MV-4-11 (cell line): ENCODE measurements at places on chromosomes 11 and 22.
A peak's percentile ranks its signal among the peaks of the same experiment; 100 is the strongest.

DNA sequence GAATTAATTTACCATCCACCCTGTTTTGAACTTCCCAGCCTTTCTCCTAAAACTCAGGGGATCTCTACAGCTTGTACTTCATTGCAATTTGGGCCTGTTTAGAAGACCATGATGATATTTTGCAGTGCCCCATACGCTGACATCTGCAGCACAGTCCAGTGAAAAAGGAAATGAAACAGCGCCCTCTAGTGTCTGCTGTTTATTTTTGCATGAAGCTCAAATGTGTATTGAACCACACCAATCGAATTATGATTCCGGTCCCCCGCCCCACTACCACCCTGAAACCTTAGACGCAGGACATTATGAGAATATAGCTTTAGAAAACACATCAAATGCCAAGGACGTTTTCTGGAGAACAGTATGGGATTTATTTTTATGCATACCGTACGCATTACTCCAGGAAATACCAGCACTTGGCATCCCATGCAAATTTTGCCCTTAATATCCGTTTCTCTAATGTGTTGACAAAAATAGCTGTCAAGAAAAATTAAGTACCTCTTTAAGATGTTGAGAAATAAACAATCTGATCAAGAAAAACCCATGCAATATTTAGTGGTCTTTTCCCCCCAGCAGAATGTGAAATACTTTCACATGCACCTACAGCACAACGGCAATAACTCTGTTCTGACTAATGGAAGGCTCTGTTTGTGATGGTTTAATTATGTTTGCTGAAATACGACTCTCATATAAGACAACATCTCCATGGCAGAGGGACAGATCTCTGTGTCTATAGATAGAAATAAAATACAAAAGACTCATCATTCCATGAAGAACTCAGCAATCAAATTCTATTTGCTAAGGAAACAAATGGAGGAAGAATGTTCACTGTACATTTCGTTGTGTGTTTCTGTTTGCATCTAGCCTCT, 93.9 kb downstream of the TECTA start:
- peak; percentile 44 for DNase-seq

- no peak for DNase-seq
These were observed 21.7 kb upstream of the RAPSN start for GRCh38 chr11:47470671-47471070.

GRCh38 chr22:23031786-23032185, 38.5 kb upstream of the GNAZ start:
- DNase-seq: no peak

DNA sequence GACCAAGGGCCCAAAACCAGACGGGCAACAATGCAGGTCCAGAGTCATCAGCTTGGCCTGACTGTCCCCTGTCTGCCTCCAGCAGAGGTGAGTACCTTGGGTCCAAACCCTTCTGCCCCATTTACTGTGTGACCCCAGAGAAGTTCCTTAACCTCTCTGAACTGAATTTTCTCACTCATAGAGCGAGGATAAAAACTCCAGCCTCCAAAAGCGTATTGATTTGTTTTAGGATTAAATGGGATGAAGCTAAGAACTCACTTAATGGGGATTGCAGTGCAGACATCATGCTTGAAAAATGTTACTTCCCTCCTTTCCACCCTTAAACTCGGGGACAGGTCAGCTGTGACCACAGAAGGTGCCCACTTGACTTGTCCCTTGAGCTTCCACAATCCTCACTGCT, 22.6 kb downstream of the IGLL1 start:
- DNase-seq: no peak

DNA sequence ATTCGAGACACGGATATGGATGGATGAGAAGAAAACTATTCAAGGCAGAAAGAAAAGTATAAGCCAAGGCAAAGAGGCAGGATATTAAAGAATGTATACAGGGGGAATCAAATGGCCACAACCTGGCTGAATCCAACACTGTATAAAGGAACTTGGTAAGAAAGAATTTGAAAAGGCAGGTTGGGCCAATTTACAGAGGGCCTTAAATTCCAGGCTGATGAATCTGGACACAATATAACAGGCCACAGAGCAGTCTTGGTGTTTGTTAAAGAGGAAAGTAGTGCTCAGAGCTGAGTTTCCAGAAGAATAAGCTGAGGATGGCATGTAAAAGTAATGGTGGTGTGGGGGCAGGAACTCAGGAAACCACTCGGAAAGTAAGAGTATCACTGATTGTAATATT, 72.3 kb upstream of the POU2AF2 start:
- no peak for DNase-seq

DNA sequence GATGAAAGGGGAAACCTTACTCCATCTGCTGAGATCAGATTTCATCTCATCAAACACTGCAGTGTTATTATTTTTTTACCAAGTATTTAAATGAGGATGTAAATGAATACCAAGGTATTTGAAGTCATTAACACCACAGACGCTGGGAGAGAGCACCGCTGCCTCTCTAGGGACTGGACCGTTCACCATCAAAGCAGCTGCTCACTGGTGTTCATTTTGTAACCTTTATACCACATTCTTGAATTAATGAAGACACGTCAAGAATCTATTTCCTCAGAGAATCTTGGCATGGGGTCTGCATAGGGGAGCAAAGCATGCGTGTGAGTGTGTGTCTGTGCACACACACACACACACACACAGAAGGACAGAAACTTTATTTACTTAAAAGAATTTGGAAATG, 15.6 kb downstream of the SIAE start:
- DNase-seq: no peak

DNA sequence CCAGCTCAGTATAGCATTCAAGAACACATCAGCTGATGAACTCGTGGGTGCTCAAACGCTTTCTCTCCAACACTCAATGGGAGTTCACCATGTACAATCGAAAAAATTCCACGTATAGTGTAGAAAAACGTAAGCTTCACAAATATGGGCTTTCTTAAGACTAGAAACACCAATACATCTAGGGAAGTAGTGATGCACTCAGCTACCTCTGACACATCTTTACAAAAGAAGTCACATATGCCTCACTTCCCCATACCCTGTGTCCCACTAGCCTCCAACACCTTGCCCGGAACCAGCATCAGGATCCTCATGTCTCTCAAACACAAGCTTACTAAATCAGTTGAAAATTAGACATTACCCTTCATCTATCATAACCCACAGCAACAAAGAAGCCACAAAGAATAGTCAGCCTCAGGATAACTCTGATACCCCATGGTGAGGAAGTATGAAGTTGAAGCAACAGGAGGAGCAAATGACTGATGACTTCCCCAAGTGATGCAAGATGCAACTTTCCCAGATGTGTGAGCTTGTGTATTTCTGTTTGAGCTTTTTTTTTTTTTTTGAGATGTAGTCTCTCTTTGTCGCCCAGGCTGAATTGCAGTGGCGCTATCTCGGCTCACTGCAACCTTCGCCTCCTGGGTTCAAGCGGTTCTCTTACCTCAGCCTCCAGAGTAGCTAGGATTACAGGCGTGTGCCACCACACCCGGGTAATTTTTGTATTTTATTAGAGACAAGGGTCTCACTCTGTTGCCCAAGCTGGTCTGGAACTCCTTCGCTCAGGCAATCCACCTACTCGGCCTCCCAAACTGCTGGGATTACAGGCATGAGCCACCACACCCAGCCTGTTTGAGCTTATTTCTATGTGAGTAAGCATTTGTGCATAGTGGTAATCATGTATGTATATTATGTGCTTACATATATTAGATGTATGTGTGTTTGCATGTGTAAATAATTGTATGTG, 8.5 kb upstream of the DENND5A start:
- peak; percentile 97 for DNase-seq

- peak; percentile 47 for DNase-seq
These were observed 15.5 kb upstream of the RAC2 start for GRCh38 chr22:37259540-37260029.

GRCh38 chr22:25139062-25139461, 60.6 kb upstream of the CRYBB3 start:
- no peak for DNase-seq

DNA sequence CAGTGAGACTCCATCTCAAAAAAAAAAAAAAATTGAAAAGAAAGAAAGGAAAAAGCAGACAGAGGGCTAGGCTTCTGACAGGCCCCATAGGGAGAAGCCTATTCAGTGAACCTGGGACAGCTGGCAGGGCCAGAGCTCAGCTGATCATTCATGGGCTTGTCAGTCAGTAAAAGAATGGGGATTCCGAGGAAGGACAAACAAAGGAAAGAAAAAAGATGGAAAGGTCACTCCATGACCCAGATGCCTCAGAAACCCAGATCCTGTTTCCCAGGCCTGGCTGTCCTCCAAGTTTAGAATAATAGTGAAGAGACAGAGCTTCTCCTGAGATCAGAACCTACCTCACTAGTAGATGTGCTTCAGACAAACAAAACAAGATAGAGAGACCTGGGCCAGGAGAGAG, 34.3 kb upstream of the ASPHD2 start:
- no peak for DNase-seq

DNA sequence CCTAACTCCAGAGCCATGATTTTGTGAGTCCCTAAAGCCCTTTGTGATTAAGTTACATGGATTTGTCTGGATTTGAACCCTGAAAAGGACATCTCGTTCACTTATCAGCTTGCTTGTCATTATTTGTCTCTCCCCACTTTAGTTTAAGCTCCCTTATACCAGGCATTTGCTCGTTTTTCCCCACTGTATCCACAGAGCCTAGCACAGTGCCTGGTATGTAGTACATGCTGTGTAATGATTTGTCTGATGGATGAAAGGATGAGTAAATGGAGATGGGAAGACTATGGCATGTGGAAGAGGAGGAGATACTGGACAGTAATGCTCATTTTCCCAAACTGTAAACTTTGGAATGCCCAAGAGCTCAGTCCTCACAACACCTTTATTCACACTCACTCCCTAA, 9.2 kb upstream of the MCHR1 start:
- DNase-seq: no peak

DNA sequence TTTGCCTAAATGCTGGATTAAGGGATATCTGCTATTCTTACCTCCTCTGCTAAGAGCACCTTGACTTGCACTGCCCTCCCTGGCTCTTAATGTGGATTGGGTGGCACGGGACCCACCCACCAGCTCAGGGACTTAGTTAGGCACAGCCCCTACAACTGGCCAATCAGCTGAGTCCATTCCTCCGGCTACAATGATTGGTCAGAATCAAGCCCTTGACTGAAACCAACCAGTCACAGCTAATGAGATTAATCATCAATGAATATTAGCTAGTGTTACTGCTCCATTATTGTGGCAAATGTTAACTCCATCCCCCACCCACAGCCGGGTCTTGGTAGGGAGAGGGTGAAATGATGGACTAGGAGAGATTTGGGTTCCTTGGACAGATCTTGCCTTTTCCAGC, 328.0 kb downstream of the MN1 start:
- no peak for DNase-seq

DNA sequence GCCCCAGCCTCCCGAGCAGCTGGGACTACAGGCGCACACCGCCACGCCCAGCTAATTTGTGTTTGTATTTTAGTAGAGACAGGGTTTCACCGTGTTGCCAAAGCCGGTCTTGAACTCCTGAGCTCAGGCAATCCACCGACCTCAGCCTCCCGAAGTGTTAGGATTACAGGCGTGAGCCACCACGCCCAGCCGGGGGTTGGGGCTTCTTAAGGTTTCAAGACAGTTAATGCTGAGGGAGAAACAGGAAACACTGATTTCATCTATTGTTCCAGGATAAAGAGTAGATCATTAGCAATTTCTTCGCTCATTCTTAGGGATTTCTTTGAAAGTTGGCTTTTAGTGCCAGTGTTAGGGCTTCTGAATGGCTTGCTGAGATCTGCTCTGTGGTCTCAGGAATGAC, 21.2 kb upstream of the CLMP start:
- DNase-seq: no peak

DNA sequence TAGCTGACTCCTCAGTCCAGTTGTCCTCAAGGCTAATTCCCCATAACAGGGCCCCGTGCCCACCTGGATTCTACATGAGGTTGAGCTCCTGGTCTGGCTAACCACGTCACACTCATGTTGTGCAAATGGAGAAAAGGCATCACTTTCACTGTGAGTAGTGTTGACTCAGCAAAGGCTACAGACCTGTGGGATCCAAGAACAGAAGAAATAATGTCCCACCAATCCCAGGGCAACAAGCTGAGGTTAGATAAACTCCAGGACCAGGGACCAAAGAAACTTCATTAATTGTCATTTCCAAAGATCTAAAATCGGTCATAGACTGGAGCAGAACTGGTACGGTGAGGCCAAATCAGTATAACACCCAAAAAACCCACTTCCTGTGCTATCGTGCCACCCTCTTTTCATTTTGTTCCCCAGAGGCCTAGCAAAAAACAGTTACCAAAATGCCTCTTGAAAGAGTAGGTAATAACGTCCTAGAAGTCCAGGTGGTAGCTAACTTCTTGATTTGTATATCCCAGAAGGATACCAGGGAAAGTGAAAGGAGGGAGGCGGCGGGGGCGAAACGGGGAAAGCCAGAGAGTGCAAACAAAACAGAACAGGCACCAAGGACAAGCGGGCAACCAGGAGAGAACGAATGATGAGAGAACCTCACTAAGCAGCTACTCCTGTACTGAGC, 1.4 kb downstream of the PCSK7 start:
- peak; percentile 4 for DNase-seq

- peak; percentile 38 for DNase-seq
These were observed 90.6 kb downstream of the CCDC83 start for GRCh38 chr11:85945788-85946187.

DNA sequence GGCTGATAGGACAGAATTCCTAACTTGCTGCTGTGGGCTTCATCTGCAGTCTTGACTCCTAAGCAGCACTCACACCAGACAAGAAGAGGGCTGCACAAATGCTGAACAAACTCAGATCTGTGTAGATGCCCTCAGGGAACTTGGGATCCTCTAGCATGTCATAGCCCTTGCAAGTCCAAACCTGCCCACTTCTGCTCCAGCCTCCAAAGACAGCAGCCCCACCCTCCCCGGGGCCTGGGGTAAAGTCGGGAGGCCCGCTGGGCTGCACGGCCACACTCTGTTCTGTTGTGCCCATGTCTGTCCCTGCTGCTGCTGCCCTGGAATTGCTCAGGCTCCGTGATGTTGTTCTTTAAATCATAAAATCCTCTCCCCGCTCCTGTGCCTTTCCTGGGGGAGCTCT, 28.3 kb downstream of the DRD2 start:
- no peak for DNase-seq

GRCh38 chr11:122617297-122617696, 38.2 kb upstream of the UBASH3B start:
- no peak for DNase-seq

DNA sequence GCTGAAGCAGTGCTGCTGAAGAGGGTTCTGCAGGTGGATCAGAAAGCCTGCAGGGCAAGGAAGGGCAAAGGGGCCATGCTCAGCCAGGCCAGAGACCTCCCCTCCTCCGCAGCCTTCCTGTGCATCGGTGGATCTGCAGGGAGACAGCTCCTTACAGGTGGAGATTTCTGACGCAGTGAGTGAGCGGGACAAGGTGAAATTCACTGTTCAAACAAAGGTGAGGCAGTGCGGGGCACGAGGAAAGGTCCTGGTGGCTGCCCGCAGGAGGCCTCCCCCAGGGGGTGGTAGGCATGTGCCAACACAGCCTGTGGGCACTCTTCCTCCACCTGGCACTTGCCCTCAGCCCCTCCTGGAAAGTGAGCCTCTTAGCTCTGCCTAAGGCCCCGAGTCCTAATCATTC, 8.6 kb downstream of the CFL1 start:
- DNase-seq: no peak

GRCh38 chr11:11476971-11477645, 124.1 kb upstream of the CSNK2A3 start:
- DNase-seq: no peak

GRCh38 chr11:29353833-29354232, 663.0 kb downstream of the KCNA4 start:
- DNase-seq: no peak

- no peak for DNase-seq
These were observed 1169.3 kb downstream of the LRRC4C start for GRCh38 chr11:40290171-40290631.

- DNase-seq: no peak
These were observed 26.0 kb downstream of the BCL2L13 start for GRCh38 chr22:17664414-17665055.
